ENCODE measurements at places on chromosomes 4 and X.

DNA sequence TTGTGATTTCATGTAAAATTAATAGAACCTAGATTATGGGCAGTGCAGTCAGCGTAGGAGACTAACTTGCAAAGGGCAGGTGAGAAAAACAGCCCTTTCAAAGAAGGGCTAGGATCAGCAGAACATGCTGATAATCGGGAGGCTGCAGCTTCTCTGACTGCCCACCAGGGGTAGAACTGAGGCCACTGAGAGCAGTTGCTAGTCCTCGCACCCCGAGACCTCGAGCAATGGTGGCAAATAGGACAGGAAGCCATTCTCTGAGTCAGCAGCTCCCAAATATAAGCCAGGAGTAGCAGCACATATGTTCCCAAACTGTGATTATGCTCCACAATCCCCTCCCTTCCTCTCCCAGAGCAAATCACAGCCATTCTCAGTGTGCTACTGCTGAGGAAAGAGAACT lies 186.5 kb downstream of the MSL3 start:
- no peak for DNase-seq

DNA sequence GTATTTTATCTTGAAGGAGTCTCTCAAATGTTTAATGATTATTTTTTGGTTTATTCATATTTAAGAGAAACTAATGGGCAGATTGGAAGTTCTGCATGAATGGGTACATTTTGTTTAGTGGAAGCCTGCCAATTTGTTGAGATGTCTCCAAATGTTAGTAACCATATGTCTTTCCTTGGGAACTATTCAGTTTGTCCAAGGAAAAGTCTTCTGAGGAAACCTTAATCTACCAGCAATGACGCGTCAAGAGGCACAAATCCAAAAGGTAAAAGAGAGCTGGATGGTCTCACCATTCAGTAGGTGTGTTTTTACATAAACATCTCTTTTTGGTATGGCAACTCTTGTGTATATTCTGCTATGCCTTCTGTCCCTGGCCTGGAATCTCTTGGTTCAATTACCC lies 37.4 kb upstream of the NDST3 start:
- DNase-seq, result no peak

GRCh38 chr4:7366954-7367353 lies 67.8 kb downstream of the PSAPL1 start:
- no peak for DNase-seq

DNA sequence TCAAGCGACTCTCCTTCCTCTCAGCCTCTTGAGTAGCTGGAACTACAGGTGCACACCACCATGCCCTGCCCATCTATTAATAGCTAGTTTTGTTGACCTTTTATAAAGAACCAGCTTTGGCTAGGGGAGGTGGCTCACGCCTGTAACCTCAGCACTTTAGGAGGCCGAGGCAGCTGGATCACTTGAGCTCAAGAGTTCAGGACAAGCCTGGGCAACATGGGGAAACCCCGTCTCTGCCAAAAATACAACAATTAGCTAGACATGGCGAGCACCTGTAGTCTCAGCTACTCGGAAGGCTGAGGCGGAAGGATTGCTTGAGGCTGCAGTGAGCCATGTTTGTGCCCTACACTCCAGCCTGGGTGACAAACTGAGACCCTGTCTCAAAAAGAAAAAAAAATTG lies 2.7 kb downstream of the TKTL1 start:
- no peak for DNase-seq

DNA sequence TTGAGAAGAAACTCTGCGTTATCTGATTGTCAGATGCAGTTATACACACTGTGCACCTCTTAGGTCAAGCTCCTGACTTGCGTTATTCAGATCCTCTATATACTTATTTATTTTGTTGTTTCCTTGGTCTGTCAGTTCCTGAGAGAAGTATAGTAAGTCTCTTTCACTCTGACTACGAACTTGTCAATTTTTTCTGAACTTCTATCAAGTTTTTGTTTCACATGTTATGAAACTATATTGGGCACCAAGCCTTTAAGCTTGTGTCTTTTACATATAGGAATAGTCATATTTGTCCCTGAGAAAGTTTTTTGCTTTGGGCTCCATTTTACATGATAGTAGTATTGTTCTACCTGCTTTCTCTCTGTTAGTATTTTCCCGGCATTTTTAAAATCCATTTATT lies 31.7 kb downstream of the ZNF275 start:
- DNase-seq, result no peak

DNA sequence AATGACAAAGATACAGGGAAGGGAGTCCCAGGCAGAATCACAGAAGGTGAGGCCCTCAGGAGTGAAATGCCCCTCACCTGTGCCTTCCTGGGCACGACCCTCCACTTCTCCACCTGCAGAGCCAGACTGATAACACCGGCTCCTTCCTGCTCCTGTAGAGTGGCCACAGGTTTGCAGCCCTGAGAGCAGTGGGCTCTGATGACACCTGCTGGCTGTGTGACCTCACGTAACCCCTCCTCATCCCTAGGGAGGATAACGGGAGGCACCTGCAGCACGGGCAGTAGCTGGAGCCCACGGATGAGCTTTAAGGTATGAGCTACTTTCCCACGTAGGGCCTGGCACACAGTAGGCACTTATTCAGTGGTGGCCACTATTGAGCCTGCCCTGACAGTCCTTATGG lies 25.5 kb upstream of the MAN2B2 start:
- no peak for DNase-seq

GRCh38 chr4:136562834-136563233 lies 969.5 kb downstream of the PCDH18 start:
- DNase-seq, result no peak

- no peak for DNase-seq
These were observed 10.2 kb upstream of the DLG3 start for GRCh38 chrX:70434352-70434866.

- no peak for DNase-seq
These were observed 46.4 kb upstream of the PARM1 start for GRCh38 chr4:74886484-74886883.

- DNase-seq, result no peak
These were observed 185.5 kb upstream of the STS start for GRCh38 chrX:6962006-6962355.

- DNase-seq, result no peak
These were observed 191.9 kb downstream of the MAB21L2 start for GRCh38 chr4:150773729-150774449.

DNA sequence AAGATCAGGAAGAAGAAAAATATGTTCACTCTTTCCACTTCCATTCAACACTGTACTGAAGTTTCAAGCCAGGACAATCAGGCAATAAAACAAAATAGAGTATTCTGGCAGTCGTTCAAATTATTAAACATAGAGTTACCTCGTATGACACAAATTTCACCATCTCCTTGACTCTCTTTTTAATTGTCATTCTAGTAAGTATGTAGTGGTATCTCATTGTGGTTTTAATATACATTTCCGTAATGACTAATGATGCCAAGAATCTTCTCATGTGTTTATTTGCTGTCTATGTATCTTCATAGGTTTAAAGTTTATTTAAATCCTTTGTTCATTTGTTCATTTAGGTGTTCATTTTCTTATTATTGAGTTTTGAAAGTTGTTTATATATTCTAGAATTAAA lies 352.2 kb downstream of the IDS start:
- DNase-seq, result no peak

GRCh38 chrX:15755091-15755490 lies 17.0 kb downstream of the CA5B start:
- DNase-seq, result no peak
